ENCODE measurements at places on chromosomes 6 and 20.
A peak's percentile ranks its signal among the peaks of the same experiment; 100 is the strongest.

DNA sequence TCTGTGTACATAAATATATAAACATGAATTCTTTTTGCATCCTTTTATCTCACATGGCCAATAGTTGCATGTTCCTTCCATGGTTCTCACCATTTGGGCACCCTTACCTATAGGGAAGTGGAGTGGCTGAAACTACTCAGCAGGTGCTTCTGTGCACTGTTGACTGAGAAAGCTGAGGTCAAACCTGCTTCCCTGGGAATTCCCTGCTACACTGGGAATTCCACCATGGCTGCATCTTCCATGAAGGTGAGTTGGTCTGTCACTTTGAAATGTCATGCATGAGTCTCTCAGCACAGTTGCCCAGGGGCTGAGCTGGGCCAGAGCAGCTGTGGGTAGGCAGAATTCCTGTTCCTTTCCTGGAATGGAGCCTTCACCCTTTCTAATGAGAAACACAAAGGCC, 193.8 kb upstream of the PRSS16 start:
- DNase-seq, result no peak

DNA sequence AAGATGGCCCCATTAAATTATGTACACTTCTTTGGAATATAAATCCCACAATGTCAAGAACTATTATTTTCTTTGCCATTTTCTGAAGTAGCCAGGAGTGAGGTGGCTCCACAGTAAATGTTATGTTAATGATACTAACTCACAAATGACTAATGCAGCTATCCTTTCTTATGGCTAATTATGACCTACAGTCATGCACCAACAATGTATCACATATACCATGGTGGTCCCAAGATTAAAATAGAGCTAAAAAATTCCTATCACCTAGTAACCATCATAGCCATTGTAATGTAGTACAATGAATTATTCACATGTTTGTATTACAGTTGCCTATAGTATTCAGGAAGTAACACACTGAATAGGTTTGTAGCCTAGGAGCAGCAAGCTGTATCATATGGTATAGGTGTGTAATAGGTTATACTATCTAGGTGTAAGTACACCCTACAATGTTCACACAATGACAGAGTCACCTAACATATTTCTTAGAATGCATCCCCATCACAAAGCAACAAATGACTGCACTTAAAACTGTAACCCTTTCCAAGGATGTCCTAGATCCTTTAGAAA, 15.3 kb downstream of the ECHDC1 start:
- DNase-seq, result no peak

DNA sequence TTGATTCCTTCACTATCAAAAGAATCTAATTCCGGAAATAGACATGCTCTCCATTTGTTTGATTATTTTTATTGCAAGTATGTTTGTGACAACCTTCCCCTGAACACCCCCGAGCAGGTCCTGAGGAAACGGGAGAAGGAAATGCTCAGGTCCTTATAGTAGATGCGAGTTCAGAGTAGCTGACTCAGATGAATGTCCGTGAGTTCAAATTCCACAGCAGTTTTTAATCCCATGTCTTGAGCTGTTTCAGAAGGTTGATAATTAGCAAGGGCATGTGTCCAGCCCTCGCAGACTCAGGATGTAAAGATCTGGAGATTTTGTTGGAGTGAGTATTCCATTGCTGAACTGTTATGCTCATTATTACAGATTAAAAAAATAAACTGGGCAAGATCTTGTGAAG, 169.3 kb downstream of the BCAS1 start:
- no peak for DNase-seq

GRCh38 chr6:23775127-23775526, 350.9 kb upstream of the NRSN1 start:
- DNase-seq, result peak; percentile 24

DNA sequence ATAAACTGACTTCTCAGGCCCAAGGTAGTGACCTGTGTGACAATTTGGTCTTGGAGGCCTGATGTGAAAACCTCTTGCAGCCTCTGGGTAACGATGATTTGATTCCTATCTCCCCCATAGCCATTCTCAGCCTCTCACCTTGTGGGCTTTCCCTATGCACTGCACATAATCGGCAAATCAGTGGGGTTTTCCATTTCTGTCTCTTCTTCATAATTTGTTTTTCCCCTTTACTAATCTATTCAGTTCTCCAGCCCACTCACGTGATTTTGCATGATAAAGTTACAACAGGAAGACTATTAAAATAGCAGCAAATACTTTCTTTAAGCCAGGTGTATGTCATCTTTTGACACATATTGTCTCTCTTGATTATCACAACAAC, 893.7 kb downstream of the TFAP2A start:
- DNase-seq, result no peak

DNA sequence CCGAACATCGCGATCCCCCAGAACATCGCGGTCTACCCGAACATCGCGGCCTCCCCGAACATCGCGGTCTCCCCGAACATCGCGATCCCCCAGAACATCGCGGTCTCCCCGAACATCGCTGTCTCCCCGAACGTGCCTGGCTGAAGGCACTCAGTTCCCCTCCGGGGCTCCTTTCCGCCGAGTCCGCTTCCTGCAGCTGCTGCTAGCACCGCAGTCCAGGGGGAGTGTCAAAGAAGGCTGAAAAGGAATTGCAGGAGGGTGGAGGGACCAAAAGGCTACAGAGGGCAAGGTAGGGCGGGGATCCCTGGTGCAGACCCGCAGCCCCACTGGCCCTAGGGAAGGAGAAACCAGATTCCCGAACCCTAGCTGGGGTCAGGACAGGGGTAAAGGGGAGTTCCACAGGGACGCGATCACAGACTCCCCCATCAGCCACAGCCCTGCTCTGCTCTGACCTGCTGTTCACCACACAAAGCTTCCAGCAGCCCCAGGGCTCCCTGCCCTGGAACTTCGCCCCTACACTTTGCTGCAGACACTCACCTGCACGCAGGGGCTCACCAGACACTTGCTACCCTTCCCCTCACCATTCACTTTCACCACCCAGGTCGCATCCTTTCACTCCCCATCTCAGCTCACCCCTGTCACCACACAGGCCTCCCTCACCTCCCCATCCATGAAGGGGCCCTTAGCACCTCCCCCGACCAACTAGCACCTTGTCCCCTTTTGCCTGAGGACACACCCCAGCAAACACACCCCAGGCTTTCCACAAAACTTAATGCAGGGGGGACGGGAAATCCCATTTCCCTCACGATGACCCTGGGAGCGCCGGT, 1.7 kb downstream of the ULBP1 start:
- DNase-seq, result no peak
